ENCODE measurements at places on chromosomes 12 and 14. TPM values are rescaled to one million over a fixed set of nuclear protein-coding genes. Genes with fewer than 3 reads are reported as not detected.

Gene RNASE8
- not detected for total RNA-seq

Gene WIF1
- 0.48 TPM for total RNA-seq

Gene P2RX2
- total RNA-seq, result 0.27 TPM

- DNase-seq, result no peak
- H3K4me3 ChIP-seq, result no peak overlapping the region
- H3K36me3 ChIP-seq, result no peaks in the 10 kb centered on the region
Measured at GRCh38 chr14:84445486-84445885, 1084.5 kb upstream of the FLRT2 start.

DNA sequence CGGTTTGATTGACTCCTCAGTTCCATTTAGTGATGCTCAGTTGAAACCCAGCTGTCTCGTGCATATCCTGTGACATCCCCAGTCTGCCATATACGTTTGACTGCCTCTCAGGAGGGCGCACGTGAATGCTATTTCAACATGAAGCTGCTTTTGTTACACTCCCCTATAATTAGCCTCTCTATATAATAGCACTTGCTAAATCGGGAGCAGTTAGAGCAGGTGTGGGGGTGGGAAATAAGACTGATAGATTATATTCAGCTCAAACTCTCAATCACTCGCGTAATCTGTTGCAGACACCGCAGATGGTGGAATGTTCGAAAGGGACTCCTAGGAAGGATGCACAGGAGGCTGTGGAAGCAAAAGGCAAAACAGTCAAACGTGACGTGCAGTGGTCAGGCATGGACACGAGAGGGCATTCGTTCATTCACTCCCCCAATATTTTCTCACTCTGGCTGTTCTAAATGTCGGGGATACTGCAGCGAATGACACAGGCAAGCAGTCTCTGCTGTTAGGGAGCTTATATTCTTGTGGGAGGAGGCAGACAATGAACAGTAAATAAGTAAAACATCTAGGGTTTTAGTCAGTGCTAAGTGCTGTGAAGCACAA, 29.8 kb downstream of the KCNA1 start:
- no peaks in the 10 kb centered on the region for H3K36me3 ChIP-seq
- H3K4me3 ChIP-seq, result no peak overlapping the region
- DNase-seq, result no peak
- H3K4me1 ChIP-seq, result no peaks in the 10 kb centered on the region
- H3K27me3 ChIP-seq, result no peaks in the 10 kb centered on the region

DNA sequence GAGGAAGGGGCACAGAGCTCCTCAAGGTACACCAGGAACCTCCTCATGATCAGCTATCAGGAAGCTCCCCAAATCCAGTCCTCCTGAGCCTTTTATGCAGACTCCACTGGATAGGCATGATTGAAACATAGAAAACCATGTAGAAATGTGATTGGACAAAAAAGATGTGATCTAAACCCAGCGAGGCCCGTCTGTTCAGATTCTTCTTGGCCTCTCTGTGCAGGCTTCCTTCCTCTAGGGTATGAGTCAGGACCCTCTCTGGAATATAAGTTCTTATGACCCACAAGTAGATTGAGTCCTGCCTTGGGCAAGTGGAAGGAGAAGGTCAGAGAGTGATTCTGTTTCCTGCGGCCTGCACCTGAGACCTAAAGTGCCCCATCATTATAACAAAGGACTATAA, 166.3 kb downstream of the PHLDA1 start:
- H3K27me3 ChIP-seq, result no peaks in the 10 kb centered on the region
- H3K36me3 ChIP-seq, result no peaks in the 10 kb centered on the region
- no peak for DNase-seq
- H3K27ac ChIP-seq, result no peak overlapping the region
- no peaks in the 10 kb centered on the region for H3K4me1 ChIP-seq
- H3K4me3 ChIP-seq, result no peak overlapping the region

DNA sequence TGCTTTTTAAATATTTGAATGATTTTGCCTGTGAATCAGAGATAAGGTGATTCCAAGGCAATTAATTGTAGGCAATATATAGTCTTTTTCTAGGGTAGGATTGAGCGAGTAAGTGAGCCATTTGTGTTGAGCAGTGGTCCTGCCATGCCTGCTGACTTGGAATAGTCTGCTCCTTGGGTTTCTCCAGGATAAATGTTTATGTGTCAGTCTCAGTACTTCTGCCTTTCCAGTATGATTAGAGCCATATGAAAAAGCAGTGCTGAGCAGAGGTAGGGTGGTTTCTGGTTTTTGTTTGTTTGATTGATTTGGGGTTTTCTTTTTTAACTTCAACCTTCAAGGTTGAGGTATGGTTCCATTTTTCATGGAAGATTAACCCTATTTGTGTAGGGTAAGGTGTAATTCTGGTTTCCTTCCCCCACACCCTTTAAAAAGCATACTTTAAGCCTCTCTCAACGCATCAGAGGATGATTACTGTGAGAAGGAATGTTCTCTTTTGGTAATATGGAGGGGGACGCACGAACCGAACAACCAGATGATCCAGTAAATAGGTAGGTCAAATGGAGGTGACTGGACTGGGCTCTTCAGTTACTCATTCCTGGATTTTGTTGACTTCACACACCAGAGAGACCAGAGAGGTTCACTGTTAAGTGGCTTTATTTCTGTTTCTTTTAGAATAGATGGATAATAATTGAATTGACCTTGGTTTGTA, 22.7 kb downstream of the FRMD6 start:
- H3K36me3 ChIP-seq, result no peaks in the 10 kb centered on the region
- DNase-seq, result no peak
- no peaks in the 10 kb centered on the region for H3K27me3 ChIP-seq
- H3K4me3 ChIP-seq, result no peak overlapping the region
- H3K27ac ChIP-seq, result no peak overlapping the region

GRCh38 chr14:30798516-30798915, 75.8 kb upstream of the COCH start:
- H3K4me1 ChIP-seq, result no peaks in the 10 kb centered on the region
- no peaks in the 10 kb centered on the region for H3K27me3 ChIP-seq
- no peak for DNase-seq
- no peak overlapping the region for H3K4me3 ChIP-seq
- H3K36me3 ChIP-seq, result no peaks in the 10 kb centered on the region
